Pancreas (tissue), 10 donors: ENCODE measurements at places on chromosomes 2 and 18. TPM values are rescaled to one million over a fixed set of nuclear protein-coding genes. Genes with fewer than 3 reads are reported as not detected.

The SLC4A1AP gene
- total RNA-seq = 9.3 TPM

DNA sequence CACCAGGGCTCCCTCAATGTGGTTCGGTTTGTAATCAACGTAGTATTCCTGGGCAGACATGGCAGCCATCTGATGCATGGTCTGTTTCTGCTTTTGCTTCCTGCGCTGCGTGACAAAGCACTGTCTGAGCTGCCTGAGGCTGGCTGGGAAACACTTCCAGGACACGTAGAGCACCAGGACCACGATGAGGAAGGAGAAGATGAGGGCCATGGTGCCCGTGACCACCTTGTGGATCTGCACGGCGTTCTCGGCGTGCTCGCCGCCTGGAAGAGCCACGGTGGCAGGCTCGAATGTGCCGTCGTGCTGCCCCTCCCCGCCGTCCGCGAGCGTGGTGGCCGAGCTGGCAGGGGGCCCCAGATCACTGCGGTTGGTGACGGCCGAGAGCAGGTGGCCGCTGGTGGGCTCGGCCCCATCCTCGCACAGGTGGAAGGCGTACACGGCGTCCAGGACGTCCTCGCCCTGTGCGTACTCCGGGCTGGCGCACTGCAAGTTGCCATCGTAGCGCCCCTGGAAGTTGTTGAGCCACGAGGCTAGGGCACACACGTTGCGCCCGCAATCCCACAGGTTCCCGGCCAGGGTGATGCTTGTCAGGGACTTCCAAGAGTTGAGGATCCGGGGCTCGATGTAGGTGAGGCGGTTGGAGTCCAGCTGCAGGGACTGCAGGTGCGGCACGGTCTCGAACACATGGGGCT lies 2.1 kb downstream of the LRRTM1 start:
- no peaks in the 10 kb centered on the region for H3K4me1 ChIP-seq
- DNase-seq = peak; percentile 50
- H3K36me3 ChIP-seq = no peaks in the 10 kb centered on the region
- no peak overlapping the region for H3K4me3 ChIP-seq
- H3K27me3 ChIP-seq = no peaks in the 10 kb centered on the region

DNA sequence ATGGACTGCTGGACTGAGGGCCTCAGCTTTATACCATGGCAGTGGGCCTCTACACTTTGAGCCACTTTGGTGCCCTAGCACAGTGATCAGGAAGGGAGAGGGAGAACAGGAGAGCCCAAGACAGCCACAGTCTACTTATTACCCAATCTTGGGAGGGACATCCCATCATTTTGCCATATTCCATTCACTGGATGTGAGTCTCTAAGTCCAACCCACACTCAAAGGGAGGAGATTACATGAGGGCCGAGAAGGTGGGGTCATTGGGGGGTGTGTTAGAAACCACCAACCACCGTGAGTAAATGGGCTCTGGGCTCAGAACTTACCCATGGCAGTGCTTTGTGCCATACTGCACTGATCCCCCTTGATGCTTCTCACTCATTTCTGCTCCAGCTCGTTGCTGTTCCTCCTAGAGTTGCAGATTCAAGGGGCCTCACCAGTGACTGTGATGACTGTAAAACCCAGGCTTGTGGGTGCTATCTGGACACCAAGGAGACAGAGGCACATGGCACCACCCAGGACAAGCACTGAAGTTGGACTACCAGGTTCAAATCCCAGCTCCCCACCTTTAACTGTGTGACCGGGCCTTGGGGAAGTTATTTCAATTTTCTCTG lies 97.6 kb upstream of the RAB6C start:
- no peak overlapping the region for H3K27ac ChIP-seq
- no peak overlapping the region for H3K4me3 ChIP-seq
- H3K36me3 ChIP-seq = no peaks in the 10 kb centered on the region
- no peak for DNase-seq
- peaks cover 3% of the 10 kb centered on the region for H3K4me1 ChIP-seq

- no peak overlapping the region for H3K4me3 ChIP-seq
- H3K27me3 ChIP-seq = no peaks in the 10 kb centered on the region
- H3K4me1 ChIP-seq = no peaks in the 10 kb centered on the region
- no peak overlapping the region for H3K27ac ChIP-seq
These were observed 559.3 kb upstream of the TNP1 start for GRCh38 chr2:217419055-217419671.

DNA sequence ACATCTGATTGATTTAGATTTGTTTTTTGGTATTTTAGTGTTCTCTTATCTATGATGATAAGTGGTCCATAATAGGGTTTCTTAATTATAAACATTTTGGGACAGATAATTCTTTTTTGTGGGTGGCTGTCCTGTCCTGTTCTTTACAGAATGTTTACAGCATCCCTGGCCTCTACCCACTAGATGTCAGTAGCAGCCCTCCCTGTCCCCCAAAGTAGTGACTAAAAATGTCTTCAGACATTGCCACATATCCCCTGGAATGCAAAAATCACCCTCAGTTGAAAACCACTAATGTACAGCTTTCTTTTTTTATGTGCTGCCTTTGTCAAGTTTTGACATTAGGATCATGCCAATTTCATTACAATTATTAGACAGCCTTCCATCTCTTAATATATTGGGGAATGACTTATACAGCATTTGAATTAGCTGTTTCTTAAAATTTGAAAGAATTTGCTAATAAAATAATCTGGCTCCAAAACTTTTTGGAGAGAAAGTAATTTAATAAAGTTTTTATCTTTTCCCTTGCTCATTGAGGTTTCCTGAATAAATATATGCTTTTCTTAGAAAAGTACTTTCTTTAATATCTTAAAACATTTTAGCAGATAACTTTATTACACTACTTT lies 19.5 kb downstream of the WIPF1 start:
- peaks cover 8% of the 10 kb centered on the region for H3K4me1 ChIP-seq
- no peak for DNase-seq
- H3K36me3 ChIP-seq = no peaks in the 10 kb centered on the region
- H3K27ac ChIP-seq = no peak overlapping the region
- H3K27me3 ChIP-seq = no peaks in the 10 kb centered on the region
- H3K4me3 ChIP-seq = no peak overlapping the region

- no peaks in the 10 kb centered on the region for H3K27me3 ChIP-seq
- H3K36me3 ChIP-seq = peaks cover 4% of the 10 kb centered on the region
- H3K4me1 ChIP-seq = peaks cover 16% of the 10 kb centered on the region
- no peak overlapping the region for H3K4me3 ChIP-seq
- no peak overlapping the region for H3K27ac ChIP-seq
These were observed 15.8 kb upstream of the ANKRD12 start for GRCh38 chr18:9120796-9121195.

The CYP27A1 gene
- 4.0 TPM for total RNA-seq

The MALL gene
- 4.6 TPM for total RNA-seq

- no peak overlapping the region for H3K4me3 ChIP-seq
- H3K36me3 ChIP-seq = no peaks in the 10 kb centered on the region
- H3K27ac ChIP-seq = no peak overlapping the region
- no peak for DNase-seq
- H3K4me1 ChIP-seq = no peaks in the 10 kb centered on the region
These were observed 551.7 kb downstream of the SLC4A3 start for GRCh38 chr2:220178991-220179695.

DNA sequence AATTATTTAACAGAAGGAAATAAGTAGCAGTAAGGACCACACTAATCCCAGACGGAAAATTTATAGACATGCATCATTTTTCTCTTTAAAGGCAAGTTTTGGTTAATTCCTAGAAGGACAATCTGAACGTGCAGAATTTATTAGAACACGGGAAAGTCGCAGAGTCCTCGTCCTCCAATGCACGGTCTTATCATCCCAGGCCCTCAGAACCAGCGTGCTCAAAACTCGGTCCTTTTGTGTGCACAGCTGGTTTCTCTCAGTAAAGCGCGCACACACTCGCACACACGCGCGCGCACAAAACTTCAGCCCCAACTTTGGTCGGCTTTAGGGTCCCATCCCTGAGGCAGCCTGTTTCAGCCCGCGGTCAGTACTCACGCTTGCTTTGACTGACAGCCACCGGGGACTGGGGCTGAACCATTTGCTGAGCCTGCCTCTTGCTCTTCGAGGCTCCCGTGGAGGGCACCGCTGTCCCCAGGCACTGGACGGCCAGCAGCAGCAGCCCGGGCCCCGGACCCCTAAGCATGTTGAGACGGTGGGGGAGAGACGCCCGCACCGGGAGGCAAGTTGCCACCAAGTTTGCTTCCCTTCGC lies 493 bp downstream of the FN1 start:
- no peaks in the 10 kb centered on the region for H3K27me3 ChIP-seq
- H3K4me3 ChIP-seq = peak overlapping the region; percentile 54
- DNase-seq = peak; percentile 4
- no peaks in the 10 kb centered on the region for H3K4me1 ChIP-seq
- no peaks in the 10 kb centered on the region for H3K36me3 ChIP-seq

GRCh38 chr18:59988098-59988706 lies 88.4 kb downstream of the PMAIP1 start:
- DNase-seq = no peak
- no peaks in the 10 kb centered on the region for H3K36me3 ChIP-seq
- no peak overlapping the region for H3K4me3 ChIP-seq
- no peaks in the 10 kb centered on the region for H3K27me3 ChIP-seq
- no peaks in the 10 kb centered on the region for H3K4me1 ChIP-seq

- H3K27ac ChIP-seq = peak overlapping the region; percentile 33
- DNase-seq = peak; percentile 40
- H3K27me3 ChIP-seq = no peaks in the 10 kb centered on the region
- no peak overlapping the region for H3K4me3 ChIP-seq
- no peaks in the 10 kb centered on the region for H3K36me3 ChIP-seq
These were observed 66.3 kb downstream of the IRS1 start for GRCh38 chr2:226733189-226733858.

DNA sequence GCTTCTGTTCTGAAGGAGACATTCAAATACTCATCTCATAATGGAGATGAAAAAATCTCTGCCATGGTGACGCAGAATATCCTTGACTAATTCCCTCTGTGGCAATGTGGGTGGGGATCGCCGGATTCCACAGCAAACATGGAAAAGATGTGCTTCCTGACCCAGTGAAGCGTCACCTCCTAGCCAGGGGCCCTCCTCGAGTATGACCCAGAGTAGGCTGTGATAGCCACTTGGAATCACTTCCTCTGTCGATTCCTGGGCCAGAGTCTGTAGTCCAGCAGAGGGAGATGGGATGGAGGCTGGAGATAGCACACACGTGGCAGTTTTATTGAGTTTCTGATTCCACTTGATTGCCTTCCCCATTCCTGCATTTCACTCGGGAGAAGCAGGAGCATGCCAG lies 36.8 kb downstream of the DRC1 start:
- H3K27me3 ChIP-seq = no peaks in the 10 kb centered on the region
- H3K4me3 ChIP-seq = no peak overlapping the region
- no peaks in the 10 kb centered on the region for H3K36me3 ChIP-seq
- no peak overlapping the region for H3K27ac ChIP-seq
- H3K4me1 ChIP-seq = no peaks in the 10 kb centered on the region

The PLEKHH2 gene
- 4.2 TPM for total RNA-seq

DNA sequence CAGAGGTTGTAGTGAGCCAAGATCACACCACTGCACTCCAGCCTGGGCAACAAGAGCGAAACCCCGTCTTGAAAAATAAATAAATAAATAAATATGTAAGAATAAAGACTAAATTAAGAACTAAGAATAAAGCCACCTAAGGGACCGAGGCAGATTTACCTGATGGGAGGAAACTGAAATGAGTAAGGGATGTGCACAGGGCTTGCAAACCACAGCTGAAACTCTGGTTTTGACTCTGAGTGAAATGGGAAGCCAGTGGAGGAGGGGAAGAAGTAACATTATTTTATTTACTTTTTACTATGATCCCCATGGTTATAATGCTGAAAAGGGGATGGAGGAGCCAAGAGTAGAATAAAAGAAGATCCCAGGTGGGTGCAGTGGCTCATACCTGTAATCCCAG lies 107.3 kb downstream of the CABYR start:
- H3K4me1 ChIP-seq = no peaks in the 10 kb centered on the region
- H3K4me3 ChIP-seq = no peak overlapping the region
- no peaks in the 10 kb centered on the region for H3K27me3 ChIP-seq
- no peak overlapping the region for H3K27ac ChIP-seq
- no peak for DNase-seq

GRCh38 chr2:61277756-61278155 lies 115.8 kb downstream of the C2orf74 start:
- no peak for DNase-seq
- no peaks in the 10 kb centered on the region for H3K27me3 ChIP-seq
- H3K27ac ChIP-seq = no peak overlapping the region

The GPR155 gene
- total RNA-seq = 10.5 TPM

- H3K4me1 ChIP-seq = no peaks in the 10 kb centered on the region
- no peak for DNase-seq
- H3K36me3 ChIP-seq = no peaks in the 10 kb centered on the region
- H3K27ac ChIP-seq = no peak overlapping the region
- no peak overlapping the region for H3K4me3 ChIP-seq
- no peaks in the 10 kb centered on the region for H3K27me3 ChIP-seq
These were observed 20.8 kb downstream of the NOL4 start for GRCh38 chr18:34203866-34204265.

The COL5A2 gene
- 9.0 TPM for total RNA-seq

The COLEC11 gene
- 2.4 TPM for total RNA-seq

DNA sequence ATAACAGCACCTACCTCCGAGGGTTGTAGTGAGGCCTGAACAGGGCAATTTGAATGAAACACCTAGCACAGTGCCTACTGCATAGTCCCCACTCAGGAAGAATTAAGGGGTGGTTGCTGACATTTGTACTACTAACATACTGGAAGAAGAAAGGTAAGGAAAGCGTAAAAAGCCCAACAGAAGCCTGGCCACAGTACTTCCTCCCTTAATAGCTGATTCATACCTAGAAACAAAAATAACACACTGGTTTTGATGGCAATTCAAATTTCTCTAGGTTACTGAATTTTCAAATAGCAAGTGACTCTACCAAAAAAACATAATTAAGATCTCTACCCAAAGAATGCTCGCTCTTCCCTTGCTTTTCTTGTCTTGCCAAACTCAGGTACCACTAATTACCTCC lies 16.2 kb downstream of the SUCLG1 start:
- no peak overlapping the region for H3K4me3 ChIP-seq
- H3K4me1 ChIP-seq = no peaks in the 10 kb centered on the region
- H3K36me3 ChIP-seq = peaks cover 42% of the 10 kb centered on the region

DNA sequence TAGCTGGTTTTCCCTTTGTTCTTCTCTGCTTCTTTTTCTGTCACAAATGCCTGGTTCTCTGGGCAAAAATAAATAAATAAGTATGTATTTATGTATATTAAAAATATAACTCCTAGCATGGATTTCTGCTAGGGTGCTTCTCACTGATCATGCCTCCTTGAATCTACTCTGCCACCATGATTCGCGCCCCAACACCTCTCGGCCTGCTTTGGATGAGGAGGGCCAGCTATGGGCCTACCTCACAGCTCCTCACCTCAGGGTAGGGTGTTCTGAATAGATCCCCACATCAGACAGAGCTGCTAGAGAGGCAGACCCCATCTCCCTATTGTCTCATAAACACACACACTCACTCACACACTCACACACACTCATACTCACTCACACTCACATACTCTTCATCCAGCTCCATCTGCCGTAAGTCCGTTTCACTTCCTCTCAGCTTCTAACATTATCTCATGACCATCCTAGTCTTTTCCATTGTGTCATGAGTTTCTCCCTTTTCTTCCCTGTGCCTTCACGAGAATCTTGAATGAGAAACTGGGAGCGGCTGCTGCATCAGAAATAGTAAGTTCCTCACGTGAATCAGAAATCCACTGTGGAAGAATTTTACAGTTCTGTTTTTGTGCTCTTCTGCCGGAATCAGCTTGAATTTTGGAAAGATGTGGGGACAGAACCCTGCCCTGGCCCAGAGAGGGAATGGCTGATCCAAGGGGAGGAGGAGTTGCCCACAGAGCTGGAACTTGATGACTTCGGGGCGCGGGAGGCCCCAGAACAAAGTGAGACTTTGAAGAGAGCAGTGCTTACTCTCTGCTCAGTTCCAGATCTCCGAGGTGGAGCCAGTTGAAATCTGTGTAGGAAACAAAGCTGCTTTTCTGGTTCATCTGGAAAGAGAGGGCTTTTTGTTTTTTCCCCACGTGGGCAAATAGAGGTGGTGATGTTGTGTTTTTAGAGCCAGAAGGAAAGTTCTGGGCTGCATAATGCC lies 20.9 kb downstream of the ANXA4 start:
- no peak overlapping the region for H3K4me3 ChIP-seq
- H3K27me3 ChIP-seq = no peaks in the 10 kb centered on the region
- no peak for DNase-seq
- H3K4me1 ChIP-seq = peaks cover 6% of the 10 kb centered on the region
